ENCODE measurements at places on chromosomes 11 and 22.

DNA sequence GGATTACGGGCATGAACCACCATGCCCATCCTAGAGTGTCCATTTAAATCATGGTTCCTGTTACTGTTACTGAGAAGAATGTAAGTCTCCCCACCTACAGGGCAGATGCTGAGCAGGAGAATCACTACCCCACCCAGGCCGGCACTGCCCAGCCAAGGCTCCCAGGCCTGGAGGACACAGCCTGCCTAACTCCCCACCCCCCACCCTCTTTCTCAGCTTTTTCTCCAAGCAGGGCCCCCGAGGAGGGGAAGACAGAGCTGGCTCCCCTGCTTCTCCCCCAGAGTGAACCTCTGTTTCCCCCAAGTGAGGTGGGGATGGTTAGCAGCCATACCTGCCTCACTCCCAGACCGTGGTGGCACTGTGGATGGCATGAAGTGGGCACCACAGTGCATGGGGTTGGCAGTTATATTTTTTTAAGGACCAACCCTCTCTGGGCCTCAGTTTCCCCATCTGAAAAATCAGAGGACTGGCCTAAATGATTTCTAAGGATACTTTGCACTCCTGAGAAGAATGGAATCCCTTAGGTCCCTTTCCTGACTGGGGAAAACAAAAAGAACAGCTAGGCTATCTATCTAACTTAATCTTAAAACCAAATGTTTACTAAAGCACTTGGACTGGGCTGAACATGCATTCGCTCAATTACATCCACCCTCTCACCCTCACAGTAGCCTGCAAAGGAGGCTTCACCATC is 5.0 kb downstream of the CBX7 start:
- no peak for DNase-seq

GRCh38 chr11:35584321-35584720 is 33.9 kb upstream of the FJX1 start:
- DNase-seq: no peak

- DNase-seq: no peak
Observed at GRCh38 chr22:29512031-29512430, 32.0 kb downstream of the NEFH start.

DNA sequence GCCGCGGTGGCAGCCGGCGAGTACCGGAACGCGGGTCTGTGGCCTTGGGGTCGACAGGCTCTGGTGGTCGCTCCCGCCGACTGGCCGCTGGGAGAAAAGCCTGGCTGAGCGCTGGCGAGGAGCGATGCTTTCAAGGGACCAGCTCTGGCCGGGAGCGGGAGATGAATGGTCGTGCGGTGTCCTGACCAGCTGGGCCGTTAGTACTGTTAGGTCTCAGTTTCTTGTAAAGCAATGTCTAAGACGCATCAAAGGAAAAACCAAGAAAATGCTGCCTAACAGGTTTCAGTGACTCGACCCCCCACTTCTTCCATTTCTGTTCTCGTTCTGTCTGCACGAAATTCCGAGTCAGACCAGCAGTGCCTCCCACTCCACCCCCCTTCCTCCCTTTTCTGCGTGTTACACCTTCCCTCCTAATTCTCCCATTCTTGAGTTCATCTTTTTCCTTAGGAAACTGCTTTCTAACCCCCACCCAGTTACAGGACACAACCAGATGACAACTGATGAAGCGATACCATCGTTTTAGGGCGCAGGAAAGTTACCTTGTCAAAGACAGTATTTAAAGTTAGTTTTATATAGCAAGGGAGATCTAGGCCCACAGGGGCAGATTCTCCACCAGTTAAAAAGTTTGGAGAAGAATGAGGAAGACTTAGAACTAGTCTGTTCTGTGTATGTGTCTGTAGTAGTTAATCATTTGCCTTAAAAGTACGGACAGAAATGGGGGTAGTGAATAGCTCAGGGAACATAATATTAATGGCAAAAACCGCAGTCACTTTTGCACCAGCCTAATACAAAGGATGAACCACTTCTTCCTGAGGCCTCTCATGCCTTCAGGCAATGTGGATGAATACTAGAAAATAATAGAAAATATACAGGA is 1.0 kb downstream of the CUL5 start:
- DNase-seq: no peak

GRCh38 chr11:831118-831864 is 1.5 kb upstream of the CD151 start:
- DNase-seq: no peak

DNA sequence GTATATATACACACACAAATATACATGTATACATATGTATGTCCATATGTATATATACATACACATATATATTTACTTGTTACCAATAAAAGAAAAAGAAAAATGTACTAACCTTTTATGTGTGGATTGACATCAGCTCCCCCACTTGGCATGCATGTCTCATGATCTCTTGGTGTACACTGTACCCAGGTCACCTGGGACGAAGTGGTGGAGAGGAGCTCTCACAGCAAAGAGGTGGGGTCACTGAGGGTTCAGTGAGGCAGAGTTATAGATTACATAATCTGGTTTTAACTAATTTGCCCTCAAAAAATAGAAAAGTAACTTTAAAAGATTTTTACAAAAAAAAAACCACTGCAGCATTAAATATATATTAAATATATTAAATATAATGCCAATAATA is 15.5 kb upstream of the USP47 start:
- no peak for DNase-seq

DNA sequence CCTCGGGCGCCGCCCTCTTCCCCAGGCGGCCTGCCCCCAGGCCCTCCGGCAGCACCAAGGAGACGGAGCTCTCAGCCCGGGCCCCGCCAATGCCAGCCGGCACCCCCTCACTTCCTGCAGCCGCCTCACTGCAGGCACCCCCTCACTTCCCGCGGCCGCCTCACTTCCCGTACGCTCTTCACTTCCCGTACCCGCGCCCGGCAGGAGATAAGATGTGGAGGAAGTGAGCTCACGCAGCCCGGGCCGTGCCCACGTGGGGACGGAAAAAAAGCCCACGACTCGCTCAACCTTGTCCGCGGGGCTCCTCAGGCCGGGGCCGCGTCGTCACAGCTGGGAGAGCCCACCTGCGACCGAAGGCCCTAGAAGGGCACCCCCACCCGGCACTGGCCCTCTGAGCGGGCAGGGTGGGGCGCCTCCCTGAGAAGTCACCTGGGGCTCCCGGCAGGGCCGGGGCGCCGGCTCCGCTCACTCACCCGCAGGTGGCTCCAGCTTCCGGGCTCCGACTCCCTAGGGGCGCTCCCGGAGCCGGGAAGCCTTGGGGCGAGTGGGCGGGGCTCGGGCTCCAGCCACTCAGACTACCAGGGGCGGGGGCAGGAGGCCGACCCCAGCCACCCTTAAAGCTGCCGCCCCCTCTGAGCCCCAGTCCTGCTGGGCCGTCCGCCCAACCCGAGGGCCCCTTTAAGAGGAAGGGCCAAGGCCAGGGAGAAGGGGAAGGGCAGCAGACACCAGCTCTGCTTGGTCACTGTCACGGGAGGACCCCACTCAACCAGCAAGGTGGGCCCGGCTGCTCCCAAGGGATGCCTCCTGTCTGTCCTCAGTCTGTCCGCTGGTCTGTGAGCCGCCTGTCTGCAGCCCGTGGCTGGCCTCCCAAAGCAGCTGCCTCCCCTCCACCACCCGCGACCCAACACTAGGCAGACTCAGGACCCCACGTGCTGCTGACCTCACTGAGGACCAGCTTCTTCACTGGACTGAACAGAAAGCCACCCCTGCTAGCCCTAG is 31.4 kb downstream of the PISD start:
- DNase-seq: no peak

- no peak for DNase-seq
Observed at GRCh38 chr11:96317985-96318384, 25.0 kb downstream of the MAML2 start.

DNA sequence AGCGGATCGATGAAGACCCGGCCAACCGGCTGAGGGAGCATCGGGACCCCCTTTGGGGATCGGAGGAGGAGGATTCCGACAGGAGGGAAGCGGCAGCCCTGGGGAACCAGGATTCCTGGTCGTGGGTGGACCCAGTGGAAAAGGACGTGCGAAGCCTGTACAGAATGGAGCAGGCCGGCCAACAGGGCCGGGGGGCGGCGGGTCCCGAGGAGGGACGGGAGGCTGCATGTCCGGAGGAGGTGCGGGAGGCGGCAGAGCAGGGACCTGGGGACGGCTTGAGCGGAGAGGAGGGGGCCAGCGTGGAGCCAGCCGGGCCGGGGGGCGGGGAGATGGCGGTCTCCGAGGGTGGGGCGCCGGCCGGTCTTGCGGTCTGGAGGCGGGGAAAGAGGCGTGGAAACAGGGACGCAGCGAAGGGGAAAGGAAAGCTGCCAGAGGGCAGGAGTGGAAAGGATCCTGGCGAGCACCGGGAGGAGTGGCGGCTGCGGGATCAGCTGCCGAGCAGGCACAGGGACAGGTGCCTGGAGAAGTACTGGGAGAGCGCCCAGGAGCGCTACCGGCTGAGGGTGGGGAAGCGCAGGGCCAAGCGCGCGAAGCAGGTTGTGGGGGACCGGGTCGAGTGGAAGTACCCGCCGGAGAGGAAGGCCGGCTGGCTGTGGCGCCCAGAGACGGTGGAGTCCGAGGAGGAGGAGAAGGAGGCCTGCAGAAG is at the start of gene ANO5:
ANO5 (plus strand) TSS at position 444 of the 706 bp plus-strand sequence. CDS start 408 bp downstream, outside the sequence.
- DNase-seq: no peak

DNA sequence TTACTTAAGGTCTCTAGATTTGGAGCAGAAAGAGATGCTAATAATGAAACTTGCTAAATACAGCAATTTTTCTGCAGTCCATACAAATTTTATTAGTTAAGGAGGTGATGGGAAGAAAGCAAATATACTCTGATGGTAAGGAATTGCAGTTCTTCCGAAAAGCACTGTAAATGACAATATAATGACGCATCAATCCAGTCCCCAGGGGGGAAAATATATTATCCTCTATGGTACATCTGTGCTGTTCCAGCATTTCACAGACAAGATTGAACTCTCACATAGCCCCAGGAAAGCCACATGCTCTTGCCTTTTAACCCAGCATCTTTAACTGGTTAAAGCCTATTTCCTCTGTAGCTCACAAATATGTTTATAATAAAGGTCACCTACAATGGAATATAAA is 416.6 kb upstream of the CCDC90B start:
- no peak for DNase-seq

DNA sequence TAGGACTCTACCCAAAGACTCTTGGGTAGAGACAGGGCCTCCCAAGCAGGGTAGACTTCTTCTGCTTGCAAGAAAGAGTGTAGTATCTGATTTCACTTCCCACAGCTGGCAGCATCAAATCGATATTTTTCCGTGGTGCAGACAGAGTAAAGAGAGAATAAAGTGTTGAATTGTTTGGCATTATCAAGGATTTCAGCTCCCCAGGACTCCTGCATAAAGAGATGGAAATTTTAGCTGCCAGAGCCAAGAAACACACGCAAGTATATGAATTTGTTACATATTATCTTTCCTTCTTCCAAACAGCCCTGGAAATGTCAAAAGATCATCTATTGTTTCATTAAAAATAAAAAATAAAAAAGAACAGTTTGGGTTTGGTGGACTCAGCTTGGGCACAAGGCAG is 136.8 kb downstream of the PKNOX2 start:
- DNase-seq: no peak

DNA sequence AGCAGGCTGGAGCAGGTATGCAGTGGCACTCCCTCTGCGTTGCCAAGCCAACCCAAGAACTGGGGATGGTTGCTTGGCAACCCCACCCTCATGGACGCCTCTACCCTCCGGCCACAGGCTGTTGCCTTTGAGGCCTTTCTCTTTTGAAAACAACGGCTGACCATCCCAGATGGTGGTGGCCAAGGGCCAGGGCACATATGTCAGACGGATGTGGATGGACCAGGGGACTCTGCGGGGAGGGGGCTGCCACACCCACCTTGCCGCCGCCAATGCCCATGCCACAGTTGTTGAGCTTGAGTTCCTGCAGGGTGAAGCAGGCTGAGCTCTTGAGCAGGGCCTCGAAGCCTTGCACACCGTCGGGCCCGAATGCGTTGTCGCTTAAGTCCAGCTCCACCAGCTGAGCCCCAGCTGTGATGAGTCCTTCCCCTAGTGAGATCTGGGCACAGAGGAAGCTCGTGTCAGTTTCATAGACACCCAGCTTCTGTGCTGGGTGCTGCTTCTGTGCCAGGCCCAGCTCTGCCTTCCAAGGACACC is 21.5 kb downstream of the RANGAP1 start:
- DNase-seq: no peak

DNA sequence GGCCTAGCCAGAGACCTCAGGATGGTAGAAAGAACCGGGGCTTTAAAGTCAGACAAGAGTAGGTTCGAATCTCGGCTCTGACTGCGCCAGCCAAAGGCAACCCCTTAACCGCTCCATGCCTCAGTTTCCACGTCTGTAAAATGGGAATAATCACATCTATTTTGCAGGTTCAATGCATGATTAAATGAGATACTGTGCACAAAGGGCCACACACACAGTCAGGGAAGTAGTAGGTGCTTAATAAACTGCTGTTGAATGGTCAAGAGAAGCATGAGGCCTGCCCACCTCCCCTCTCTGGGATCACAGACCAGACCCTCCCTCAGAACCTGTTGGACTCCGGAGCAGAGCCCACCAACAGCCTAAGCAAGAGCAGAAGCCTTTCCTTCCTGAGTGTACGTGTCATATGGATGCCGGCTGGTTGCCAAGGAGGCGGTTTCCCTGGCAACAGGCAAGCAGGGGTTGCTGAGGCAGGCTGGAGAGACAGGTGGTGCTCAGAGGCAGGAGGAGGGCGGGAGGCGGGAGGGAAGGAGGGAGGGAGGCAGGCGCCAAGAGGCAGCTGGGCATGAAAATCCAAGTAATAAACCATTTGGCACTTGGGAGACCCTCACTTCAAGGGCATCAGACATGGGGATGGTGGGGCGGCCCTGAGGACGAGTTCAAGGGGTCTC is 43.9 kb downstream of the NFAM1 start:
- DNase-seq: peak; percentile 27

DNA sequence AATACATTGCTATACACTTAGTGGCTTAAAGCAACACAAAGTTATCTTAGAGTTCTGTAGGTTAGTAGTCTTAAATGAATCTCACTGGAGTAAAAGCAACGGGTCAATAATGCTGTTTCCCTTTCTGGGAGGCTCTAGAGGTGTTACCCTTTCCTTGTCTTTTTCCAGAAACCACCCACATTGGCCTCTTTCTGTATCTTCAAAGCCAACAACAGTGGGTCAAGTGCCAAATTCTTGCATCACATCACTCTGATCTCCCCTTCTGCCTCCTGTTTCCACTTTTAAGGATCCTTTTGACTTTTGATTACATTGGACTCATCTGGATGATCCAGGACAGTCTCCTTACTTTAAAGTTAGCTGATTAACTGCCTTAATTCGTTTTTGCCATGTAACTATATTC is 93.6 kb downstream of the DDX10 start:
- no peak for DNase-seq

DNA sequence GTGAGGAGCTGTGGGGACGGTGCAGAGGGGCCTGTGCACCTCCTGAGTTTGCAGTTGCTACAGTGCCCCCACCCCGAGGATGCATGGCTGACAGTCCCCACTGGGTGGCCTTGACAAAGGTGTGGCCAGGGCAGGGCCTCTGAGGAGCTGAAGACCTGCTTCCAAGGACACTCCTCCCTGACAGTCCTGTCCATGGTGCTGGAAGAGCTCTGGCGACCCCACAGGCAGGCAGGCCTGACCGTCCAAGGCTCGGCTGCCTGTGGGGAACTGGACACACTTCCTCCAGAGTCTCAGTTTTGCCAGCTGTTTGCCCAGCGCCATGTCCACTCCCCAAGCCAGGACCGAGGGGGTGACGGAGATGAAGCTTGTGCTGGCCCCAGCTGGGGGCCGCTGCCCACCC is 32.7 kb downstream of the BRSK2 start:
- DNase-seq: no peak

- DNase-seq: no peak
Observed at GRCh38 chr11:14677146-14677545, 33.5 kb downstream of the PDE3B start.

- DNase-seq: no peak
Observed at GRCh38 chr11:134349109-134349801, 17.5 kb downstream of the GLB1L2 start.

- no peak for DNase-seq
Observed at GRCh38 chr22:44028091-44028490, 4.0 kb downstream of the PARVB start.

Data from NCI-H2081 treated with DMSO at 0.1 percent for 48 hours (cell line).